T-cell (primary cell): ENCODE measurements at places on chromosomes 3 and 15. TPM values are rescaled to one million over a fixed set of nuclear protein-coding genes. Genes with fewer than 3 reads are reported as not detected.

GRCh38 chr3:6640907-6641306 lies 220.0 kb upstream of the GRM7 start:
- no peak overlapping the region for H3K27ac ChIP-seq
- H3K4me1 ChIP-seq = no peaks in the 10 kb centered on the region
- no peaks in the 10 kb centered on the region for H3K27me3 ChIP-seq
- H3K4me3 ChIP-seq = no peak overlapping the region

- H3K4me1 ChIP-seq = no peaks in the 10 kb centered on the region
- H3K36me3 ChIP-seq = no peaks in the 10 kb centered on the region
- no peak overlapping the region for H3K27ac ChIP-seq
Measured at GRCh38 chr15:69209661-69210060, 49.2 kb downstream of the GLCE start.

DNA sequence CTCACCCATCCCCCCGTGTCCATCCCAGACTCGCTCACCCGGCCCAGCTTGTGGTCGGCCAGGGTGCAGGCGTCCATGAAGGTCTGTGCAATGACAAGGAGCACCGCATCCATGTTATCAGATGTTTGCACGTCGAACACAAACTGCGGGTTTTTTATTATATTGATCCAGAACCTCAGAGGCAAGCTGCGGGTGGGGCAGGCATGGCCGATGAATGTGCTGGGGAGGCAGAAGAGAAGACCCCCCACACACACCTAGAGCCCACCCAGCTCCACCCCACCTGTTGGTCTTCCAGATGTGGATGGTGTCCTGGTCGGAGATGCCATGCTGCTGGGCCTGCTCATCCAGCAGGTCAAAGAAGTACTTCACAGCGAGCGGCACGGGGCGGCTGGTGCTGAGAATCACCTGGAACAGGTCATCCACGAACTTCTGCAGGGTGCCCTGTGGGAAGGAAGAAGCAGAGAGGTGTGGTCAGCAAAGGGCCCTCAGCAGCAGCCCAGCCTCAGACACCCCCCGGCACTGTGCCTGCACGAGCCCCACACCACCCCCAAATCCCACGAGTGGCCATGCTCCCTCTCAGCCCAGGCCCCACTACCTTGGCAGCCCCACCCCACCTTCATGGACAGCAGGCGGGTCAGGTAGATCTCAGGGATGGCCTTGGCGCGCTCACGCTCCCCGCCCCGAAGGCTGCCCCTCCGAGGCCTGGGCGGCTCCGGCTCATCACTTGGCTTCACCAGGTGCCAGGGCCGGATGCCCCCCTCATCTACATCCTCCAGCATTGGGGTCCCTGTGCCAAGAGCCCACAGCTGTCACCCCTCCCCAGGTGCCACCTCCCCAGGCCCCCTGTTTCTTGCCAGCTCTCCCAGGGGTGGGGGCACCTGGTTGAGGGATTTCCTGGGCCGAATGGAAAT lies 20.3 kb downstream of the PLXNB1 start:
- no peak overlapping the region for H3K27ac ChIP-seq
- no peaks in the 10 kb centered on the region for H3K27me3 ChIP-seq
- DNase-seq = no peak
- no peak overlapping the region for H3K4me3 ChIP-seq

GRCh38 chr3:121477589-121477988 lies 68.2 kb downstream of the POLQ start:
- DNase-seq = no peak
- H3K4me3 ChIP-seq = no peak overlapping the region
- H3K4me1 ChIP-seq = no peaks in the 10 kb centered on the region
- no peaks in the 10 kb centered on the region for H3K27me3 ChIP-seq
- no peaks in the 10 kb centered on the region for H3K36me3 ChIP-seq

DNA sequence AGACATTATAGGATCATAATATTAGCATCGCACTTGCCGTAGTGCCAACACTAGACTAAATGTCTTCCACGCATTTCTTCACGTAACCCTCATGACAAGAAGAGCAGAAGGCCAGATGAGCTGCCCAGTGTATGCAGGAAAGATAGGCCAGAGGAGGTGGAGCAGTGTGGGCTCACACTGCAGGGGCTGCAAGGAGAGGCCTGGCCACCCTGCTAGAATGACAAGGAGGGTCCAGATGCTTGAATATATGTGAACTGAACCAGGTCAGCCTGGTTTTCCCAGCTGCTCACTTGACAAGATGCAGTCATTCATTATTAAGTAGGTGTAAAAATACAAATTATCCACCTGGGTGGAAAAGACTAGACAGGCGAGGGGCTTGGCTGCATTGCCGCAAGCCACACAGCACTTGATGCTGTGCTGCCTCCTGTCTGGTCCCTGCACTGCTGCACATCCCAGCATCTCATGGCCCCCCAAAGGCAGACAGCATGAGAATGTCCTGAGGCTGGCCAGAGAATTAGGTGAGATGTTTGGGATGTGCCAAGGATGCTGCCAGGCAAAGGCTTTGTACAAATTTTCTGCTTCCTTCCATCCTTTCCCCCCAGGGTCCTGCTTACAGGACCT lies 115.2 kb downstream of the NTRK3 start:
- H3K4me3 ChIP-seq = no peak overlapping the region
- no peaks in the 10 kb centered on the region for H3K36me3 ChIP-seq
- peaks cover 11% of the 10 kb centered on the region for H3K27me3 ChIP-seq
- no peak overlapping the region for H3K27ac ChIP-seq
- H3K4me1 ChIP-seq = no peaks in the 10 kb centered on the region

TTLL13 gene
- 1.0 TPM for total RNA-seq
